ENCODE measurements at places on chromosomes 4 and X.

- no peak for DNase-seq
Measured at GRCh38 chr4:74821541-74821940, 27.2 kb upstream of the BTC start.

- no peak for DNase-seq
Measured at GRCh38 chr4:62243895-62244294, 1043.8 kb downstream of the ADGRL3 start.

DNA sequence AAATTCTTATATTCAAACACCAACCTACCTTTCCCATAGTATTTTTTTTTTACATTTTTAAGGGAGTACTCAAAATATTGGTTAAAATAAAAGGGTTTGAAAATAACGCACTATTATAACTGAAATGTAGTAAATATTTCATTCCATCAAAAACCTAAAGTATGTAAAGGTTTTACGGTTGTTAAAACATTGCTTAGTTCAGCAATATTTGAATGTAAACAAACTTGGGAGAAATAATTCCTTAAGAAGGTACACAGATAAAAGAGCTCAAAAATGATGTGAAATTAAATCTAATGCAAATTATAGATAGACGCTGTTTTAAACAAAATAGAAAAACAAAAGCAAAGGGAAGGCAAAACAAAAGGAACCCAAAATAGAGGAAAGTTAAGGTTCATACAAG is 1476.9 kb downstream of the PCDH18 start:
- no peak for DNase-seq

- DNase-seq: peak; percentile 12
Measured at GRCh38 chr4:23890369-23891063, 669 bp upstream of the PPARGC1A start.

Measured in ELR (cell line).